ENCODE measurements at places on chromosomes 5 and 9.

DNA sequence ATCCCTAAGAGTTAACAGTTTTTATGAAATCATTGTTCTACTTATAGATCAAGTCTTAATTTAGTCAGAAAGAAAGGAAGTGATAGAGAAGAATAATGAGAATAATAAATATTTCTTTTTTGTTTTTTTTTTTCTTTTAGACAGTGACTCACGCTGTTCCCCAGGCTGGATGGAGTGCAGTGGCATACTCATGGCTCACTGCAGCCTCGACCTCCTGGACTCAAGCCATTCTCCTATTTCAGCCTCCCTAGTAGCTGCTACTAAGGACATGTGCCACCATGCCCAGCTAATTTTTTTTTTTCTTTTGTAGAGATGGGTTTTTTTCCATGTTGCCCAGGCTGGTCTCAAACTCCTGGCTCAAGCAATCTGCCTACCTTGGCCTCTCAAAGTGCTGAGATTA, 11.0 kb downstream of the IFNA21 start:
- no peak for DNase-seq

- no peak for DNase-seq
Measured at GRCh38 chr9:123716339-123716945, 213.5 kb downstream of the DENND1A start.

DNA sequence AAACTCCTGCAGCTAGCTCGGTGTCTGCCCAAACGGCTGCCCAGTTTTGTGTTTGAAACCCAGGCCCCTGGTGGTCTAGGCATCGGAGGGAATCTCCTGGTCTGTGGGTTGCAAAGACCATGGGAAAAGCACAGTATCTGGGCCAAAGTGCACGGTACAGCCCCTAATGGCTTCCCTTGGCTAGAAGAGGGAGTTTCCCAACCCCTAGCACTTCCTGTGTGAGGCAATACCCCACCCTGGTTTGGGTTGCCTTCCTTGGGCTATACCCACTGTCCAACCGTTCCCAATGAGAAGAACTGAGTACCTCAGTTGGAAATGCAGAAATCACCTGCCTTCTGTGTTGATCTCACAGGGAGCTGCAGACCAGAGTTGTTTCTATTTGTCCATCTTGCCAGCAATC, 41.8 kb downstream of the CAVIN4 start:
- no peak for DNase-seq

- DNase-seq: no peak
Measured at GRCh38 chr5:170408226-170408625, 19.1 kb upstream of the KCNMB1 start.

GRCh38 chr5:117860550-117860949, 1127.8 kb downstream of the DTWD2 start:
- no peak for DNase-seq

- DNase-seq: no peak
Measured at GRCh38 chr5:129118405-129118804, 23.9 kb downstream of the ISOC1 start.

- no peak for DNase-seq
Measured at GRCh38 chr9:6183227-6183551, 32.4 kb upstream of the IL33 start.

- no peak for DNase-seq
Measured at GRCh38 chr5:51518607-51519006, 135.4 kb downstream of the ISL1 start.

DNA sequence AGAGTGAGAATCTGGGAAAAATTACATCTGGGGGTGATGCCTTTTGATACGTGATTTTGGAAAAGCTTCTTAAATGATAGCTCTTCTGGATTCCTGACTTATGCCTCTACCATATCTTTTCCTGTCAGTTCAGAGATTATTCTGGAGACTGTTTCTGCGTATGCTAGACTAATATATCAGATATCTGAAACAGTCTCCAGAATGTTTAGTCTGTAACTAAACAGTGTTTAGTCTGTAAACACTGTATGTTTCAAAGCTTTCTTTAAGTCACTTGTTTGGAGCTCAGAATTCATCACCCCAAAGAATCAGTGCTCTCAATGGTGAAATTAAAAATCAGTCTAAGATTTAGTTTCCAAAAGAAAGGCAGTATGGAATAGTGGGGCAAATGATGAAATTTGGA, 19.7 kb downstream of the C9orf85 start:
- no peak for DNase-seq

- DNase-seq: no peak
Measured at GRCh38 chr5:23084815-23085214, 231.7 kb upstream of the CDH12 start.

DNA sequence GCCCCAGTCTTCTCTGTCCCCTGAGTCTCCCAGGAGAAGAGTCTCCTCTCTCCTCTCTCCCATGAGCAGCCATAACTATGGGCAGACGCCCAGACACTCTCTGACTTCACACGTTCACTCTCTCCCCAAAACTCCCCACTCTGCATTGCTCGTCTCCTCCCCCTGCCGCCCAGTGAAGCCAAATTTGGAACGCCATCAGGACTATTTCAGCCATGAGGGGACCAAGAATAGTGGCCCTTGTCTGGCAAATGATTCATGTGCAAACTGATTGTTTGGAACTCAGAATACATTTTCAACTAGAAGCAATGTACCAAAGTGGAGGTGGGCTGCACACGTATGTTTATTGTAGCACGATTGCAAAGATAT, 20.9 kb downstream of the CMBL start:
- no peak for DNase-seq

DNA sequence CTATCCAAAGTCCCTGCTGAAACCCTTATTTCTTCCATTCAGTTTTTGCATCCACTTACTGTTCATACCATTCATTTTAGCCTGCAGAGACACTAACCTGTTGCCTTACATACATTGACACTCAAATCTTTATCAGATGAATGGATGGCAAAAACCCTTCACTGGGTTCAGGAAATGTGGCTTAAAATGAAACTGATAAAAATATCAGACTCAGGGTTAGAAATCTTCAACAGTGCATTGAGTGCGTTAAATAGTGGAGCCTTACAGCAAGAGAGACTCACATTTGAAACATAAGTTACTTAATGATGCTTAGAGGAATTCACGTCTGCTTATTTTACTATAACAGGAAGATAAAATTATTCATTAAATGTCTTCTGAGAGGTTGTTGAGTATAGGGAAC, 28.0 kb upstream of the BNC2 start:
- no peak for DNase-seq

Measured in activated gamma-delta T cell treated with anti-CD3 and anti-CD28 coated beads, Interleukin-2, amount 50 U/mL, for 16 hours (primary cell).